ENCODE measurements at places on chromosomes 13 and 19.
A peak's percentile ranks its signal among the peaks of the same experiment; 100 is the strongest.

- DNase-seq = no peak
Observed at GRCh38 chr19:35740108-35740422, 2.2 kb downstream of the IGFLR1 start.

- peak; percentile 64 for DNase-seq
Observed at GRCh38 chr19:35154525-35155406, at the start of gene FXYD5. FXYD5 (plus strand) TSS chr19:35154735; CDS start chr19:35155551, 816 bp downstream.

- no peak for DNase-seq
Observed at GRCh38 chr13:33722216-33722915, 95.6 kb upstream of the RFC3 start.

DNA sequence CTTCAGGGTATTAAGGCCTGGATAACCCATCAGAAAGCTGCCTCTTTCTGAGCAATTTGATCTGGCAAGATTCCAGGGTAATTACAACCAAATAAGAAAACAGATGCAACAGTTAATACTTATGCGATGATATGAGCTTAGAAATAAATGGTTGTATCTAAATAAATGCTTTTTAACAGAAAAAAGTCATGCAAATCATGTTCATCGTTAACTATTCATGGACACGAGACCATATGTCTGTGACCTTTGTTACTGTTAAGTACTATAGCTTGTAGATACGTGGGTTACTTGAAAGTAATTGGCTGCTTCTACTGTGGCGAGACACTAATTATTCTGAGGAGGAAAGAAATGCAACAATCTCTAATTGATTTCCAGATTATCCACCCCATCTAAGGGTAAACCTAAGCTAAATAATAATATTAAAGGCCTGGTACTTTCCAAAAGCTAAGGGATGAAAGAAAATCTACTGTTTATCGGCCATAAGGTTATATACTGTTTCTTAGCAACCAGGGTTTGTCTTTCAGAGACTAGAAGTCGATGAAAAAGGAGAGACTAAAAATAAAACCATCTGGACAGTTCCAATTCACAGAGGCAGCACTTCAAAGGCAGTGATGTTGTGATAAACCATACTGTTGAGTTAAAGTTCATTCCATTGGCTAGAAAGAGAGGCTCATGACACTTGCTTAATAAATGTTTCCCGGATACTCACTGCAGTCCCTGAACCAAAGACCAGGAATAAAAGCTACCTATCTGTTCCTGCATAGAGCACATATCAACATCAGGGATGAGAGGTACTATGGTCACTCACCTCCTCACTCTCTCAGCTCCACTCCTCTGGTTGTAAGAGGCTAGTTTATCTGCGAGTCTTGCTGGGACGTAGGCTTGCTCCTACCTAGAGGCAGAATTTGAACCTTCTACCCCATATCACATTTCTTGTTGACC is 1.5 kb downstream of the EPSTI1 start:
- DNase-seq = no peak

- no peak for DNase-seq
Observed at GRCh38 chr13:100045355-100045754, 43.5 kb upstream of the PCCA start.

- no peak for DNase-seq
Observed at GRCh38 chr13:99363391-99363790, 56.2 kb upstream of the GPR183 start.
